Eye (tissue), 1 donor: ENCODE measurements at places on chromosomes 11 and 22.

DNA sequence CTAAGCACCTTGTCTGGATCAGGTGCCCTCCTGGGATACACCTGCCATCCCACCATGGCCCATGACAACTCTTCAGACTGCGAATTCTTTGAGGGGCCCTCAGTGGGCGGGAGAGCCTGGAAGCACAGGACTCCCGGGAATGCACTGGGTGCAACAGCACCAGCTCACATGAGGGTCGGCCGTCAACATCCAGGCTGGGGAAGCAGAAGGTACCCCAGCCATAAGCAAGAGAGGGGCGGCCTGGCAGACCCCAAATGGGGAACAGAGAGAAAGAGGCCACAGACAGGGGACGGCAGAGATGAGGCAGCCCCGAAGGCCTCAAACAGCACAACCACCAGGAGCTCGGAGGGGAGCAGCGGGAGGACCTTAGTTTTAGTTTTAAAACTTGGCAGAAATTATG is 94.4 kb downstream of the PHF21B start:
- no peak for DNase-seq

DNA sequence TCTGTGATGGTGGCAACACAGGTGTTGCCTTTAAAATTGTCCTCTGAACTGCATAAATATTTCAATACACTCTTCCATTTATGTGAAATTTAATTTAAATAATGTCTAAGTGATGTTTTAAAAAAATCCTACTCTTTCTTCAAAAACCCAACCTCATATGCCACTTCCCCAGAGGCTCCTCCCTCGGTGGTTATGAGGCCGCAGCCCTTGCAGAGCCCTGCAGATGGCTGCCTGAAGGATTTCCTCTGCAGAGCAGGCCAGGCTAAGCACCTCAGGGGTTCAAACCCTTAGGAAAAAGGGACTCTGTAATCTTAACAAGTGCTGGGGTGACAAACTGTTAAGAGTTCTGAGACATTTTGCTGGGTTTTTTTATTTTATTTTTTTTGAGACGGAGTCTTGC is 25.2 kb downstream of the MORC2 start:
- DNase-seq = no peak

DNA sequence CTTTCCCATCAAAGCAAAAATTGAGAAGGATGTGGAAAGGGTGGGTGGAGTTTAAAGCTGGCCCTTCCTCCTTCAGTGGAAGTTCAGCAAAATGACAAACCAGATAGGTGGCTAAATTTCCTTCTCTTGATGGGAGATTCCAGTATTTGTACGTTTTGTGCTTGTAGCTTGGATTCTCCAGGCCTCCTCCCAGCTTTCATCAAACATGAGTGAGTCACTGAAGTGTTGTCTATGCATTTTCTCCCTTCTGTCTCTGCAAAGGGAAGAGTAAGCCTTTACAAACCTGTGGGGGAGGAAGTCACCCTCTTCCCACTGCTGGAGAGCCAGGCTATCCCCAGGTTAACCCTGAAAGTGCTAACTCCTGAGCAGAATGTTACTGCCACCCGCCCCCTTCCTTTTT is 6.4 kb downstream of the MARK2 start:
- peak; percentile 13 for DNase-seq

GRCh38 chr22:44815099-44816070 is 63.0 kb downstream of the ARHGAP8 start:
- no peak for DNase-seq

DNA sequence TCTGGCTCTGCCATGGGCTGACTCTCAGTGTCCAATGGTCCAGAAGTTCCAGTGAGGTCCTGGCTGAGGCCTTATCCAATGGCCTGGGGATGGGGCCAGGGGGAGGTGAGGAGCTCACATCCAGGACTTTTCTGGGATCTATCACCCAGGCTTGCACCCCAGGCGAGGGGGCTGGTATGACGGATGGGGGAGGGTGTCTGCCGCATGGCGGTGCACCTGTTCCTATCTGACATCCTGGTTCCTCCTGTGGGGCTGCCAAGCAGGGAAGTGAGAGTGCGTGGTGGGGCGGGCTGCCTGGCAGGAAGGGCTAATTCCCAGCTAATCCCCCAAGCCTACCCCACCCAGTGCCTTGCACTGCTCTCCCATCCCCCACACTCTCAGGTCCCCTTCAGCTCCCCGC is 102.1 kb downstream of the NECTIN1 start:
- DNase-seq = peak; percentile 55

GRCh38 chr11:398826-399225 is 4.8 kb downstream of the PKP3 start:
- no peak for DNase-seq

DNA sequence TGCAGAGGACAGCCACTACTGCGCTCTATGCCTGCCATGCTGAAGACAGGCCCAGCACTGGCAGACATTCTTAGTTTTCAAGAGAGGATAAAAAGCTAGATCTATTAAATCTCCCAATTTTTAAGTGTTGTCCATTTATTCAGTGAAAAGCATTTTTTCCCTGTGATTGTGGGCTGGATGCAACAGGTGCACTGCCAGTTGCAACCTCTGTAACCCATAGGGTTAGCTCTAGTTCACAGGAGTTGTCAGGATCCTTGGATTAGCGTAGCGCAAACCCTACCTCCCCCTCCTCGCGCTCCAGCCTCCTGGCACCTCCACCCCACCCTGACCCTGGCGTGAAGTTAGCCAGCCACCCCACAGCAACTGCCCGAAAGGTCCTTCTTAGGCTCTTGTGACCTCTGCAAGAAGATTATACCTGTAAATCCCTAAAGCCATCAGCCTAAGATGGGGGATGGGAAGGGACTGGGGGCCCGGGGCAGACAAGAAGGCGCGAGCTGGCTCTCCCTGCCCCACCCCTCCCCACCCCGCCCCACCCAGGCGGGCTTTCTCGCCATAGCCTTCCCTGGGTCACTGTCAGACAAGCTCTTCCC is 30.9 kb downstream of the EIF3F start:
- peak; percentile 20 for DNase-seq

- DNase-seq = no peak
Observed at GRCh38 chr11:104465321-104465720, 301.4 kb upstream of the PDGFD start.

- DNase-seq = no peak
Observed at GRCh38 chr11:78041843-78042440, 18.9 kb upstream of the KCTD14 start.

DNA sequence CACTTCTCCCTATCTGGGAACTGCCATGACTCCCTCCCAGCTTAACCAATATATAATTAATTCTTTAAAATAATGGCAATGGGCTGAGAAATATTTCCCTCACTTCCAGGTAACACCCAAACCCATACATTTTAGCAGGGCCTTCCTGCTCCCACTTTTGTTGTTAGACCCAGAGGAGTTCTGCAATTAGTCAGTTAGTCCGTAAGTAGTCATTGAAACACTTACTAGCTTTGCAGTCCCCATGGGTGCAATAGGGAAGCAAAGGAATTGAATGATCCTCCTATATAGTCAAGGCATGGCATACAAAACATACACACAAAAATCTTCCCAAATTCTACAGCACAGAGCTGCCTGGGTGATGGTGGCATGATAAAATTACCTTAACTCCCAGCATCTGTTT is 254.0 kb upstream of the TBCEL start:
- DNase-seq = no peak

GRCh38 chr22:40412441-40412840 is 42.0 kb downstream of the SGSM3 start:
- DNase-seq = no peak

- DNase-seq = no peak
Observed at GRCh38 chr11:19633276-19633675, 79.4 kb upstream of the NAV2 start.

GRCh38 chr22:20793748-20794649 is 20.1 kb downstream of the SERPIND1 start:
- no peak for DNase-seq

DNA sequence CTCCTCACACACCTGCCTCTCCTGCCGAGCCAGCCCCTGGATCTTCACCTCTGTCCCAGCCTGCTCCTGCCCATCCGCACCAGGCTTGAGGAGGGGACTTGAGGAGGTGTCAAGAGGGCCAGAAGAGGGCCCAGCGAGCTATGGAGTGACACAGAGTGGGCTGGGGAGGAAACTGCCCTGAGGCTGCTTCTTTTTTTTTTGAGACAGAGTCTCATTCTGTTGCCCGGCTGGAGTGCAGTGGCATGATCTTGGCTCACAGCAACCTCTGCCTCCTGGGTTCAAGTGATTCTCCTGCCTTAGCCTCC is 21.9 kb upstream of the CDON start:
- DNase-seq = no peak

DNA sequence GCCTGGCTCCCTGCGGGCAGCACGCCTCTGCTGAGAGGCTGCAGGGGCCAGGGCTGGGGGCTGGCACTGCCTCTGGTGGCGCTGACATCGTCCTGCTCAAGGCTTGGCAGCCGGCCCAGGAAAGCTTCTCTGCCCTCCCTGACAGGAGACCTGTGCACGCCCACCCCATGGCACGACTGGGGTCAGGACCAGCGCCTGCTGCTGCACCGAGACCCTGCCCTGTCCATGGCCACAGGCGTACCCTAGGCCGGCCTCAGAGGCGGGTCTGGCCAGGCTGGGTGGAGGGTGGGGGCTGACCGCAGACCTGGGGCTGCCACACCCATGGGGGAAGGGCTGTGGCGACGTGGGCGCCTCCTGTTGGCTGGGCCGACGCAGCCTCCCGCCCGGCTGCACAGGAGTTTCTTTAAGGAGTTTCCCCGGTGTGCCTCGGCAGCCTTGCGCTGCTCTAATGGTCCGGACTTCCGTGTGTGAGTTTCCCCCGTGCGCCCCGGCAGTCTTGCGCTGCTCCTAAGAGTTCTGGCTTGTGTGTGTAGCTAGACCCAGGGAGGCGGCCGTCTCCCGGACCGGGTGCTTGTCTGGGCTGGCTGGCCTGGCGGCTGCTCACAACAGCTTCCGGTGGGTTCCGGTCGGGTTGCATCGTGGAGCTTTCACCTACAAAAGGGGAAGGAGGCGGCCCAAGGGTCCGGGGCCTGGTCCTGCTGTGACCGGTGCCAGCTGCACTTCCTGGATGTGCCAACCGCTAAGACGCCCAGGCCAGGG is 4.6 kb downstream of the TRABD start:
- peak; percentile 74 for DNase-seq

- no peak for DNase-seq
Observed at GRCh38 chr22:23532731-23533130, 47.4 kb downstream of the IGLL1 start.

DNA sequence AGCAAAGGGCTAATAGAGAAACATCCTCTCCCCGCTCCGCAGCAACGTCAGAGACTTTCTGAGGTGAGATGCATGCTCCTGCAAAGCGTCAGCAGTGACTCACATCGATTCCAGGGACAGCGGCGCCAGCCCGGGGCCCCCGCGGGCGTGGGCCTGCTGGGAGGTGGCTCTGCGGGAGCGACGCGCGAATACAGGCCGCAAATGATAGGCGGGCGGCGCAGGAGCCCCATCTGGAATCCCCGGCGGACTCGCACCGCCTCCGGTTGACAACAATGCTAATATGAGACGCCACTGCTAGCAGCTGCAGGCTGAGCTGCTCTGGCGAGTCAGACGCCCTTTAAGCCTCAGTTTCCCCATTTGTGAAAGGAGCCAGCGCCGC is 557 bp downstream of the RANGAP1 start:
- peak; percentile 70 for DNase-seq

- DNase-seq = no peak
Observed at GRCh38 chr11:98536023-98536422, 484.7 kb upstream of the CNTN5 start.

DNA sequence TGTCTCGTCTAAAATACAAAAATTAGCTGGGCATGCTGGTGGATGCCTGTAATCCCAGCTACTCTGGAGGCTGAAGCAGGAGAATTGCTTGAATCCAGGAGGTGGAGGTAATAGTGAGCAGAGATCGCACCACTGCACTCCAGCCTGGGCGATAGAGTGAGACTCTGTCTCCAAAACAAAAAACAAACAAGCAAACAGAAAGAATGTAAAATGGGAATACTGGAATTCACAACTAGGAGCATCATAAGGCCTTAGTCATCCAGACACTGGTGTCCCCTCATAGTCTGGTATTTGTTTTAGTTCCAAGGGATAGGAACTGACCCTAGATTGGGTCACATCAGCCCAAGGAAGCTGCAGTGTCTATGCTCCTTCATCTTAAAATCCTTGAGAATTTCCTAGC is 520.8 kb downstream of the NELL1 start:
- DNase-seq = no peak

DNA sequence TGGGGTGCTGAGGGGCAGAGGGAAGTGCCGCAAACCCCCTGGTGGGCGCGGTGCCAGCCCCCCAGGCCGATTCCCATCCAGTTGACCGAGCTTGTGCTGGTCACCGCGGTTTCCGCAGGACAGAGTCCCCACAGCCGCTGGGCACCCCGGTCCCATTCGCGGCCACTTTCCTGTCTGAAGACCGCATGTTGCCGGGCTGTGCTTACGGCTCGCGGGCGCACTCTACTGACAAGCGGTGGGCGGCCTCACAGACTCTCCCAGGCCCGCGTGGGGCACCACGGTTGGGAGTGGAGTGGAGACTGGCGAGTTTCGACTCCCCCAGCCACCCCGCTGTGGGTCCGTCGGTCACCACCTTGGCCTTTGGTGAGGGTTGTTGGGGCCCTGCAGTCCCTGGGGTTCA is 648 bp upstream of the H19 start:
- no peak for DNase-seq

DNA sequence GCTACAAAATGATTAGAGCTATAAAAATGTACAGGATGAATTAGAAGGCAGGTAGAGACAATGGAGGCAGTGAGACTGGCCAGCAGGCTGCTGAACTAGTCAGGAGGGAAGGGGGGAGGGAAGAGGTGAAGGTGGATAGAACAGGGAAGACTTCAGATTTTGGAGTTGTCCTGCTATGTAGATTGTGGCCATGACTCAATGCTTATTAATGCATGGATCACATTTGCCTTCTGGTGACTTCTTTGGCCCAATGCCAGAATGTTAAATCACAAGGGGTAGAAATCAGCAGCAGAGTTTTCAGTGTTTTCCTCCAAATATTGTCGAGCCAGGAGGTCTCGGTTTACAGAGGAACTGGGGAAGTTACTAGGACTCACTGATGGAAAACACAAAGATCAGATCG is 346.6 kb downstream of the AASDHPPT start:
- DNase-seq = peak; percentile 19

- no peak for DNase-seq
Observed at GRCh38 chr22:19905347-19906276, 36.0 kb upstream of the COMT start.

DNA sequence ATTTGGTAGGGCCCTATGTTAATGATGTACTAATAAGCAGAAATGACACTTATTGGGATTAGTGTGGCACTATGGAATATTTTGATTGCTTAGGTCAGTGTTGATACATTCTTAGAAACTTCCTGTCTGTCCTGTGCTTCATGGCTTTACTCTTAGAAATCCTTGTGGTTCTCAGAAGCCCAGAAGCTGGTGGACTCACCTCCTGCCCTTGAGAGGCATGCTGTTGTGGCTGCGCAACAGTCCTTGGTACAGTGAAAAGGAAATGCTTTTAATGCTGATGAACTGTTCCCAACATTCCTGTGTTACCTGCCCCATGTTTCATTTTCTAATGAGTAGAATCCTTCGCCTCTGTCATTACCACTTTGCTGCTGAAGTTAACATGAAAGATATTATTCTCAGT is 52.4 kb upstream of the MYO18B start:
- no peak for DNase-seq
